Muscle of leg (tissue), 16 donors: ENCODE measurements at places on chromosomes 5 and 9. TPM values are rescaled to one million over a fixed set of nuclear protein-coding genes. Genes with fewer than 3 reads are reported as not detected.

DNA sequence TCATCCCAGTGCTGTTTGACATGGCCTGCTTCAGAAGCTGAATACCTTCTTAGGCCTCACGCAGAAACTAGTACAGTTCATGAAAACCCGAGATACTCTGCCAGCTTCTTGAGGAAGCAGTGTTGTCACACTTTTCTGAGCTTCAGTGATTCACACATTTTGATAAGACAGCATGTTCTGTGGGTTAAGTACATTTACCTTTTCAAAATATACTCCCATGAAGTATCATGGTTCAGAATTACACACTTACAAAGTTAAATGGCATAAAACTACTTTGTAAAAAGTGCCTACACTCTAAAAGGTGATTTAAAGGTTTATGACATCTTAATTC lies 56.9 kb downstream of the VCAN start:
- no peak overlapping the region for H3K4me3 ChIP-seq
- H3K36me3 ChIP-seq = peaks cover 3% of the 10 kb centered on the region
- H3K4me1 ChIP-seq = no peaks in the 10 kb centered on the region

- DNase-seq = no peak
- H3K4me1 ChIP-seq = peaks cover 3% of the 10 kb centered on the region
- no peaks in the 10 kb centered on the region for H3K36me3 ChIP-seq
- H3K4me3 ChIP-seq = no peak overlapping the region
- no peaks in the 10 kb centered on the region for H3K27me3 ChIP-seq
Measured at GRCh38 chr5:137730336-137730735, 5.6 kb downstream of the KLHL3 start.

DNA sequence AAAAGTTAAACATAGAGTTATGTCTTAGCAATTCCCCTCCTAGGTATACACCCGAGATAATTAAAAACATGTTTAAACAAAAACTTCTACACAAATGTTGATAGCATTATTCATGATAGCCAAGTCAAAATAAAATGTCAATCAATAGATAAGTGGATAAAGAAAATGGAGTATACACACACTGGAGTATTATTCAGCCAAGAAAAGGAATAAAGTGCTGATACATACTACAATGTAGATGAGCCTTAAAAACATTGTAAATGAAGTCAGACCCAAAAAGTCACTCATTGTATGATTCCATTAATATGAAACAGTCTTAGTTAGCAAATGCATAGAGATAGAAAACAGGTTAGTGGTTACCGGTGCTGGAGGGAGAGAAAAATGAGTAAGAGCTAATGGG lies 34.3 kb upstream of the SHB start:
- H3K27ac ChIP-seq = no peak overlapping the region
- no peaks in the 10 kb centered on the region for H3K27me3 ChIP-seq
- H3K36me3 ChIP-seq = no peaks in the 10 kb centered on the region
- H3K4me3 ChIP-seq = no peak overlapping the region

DNA sequence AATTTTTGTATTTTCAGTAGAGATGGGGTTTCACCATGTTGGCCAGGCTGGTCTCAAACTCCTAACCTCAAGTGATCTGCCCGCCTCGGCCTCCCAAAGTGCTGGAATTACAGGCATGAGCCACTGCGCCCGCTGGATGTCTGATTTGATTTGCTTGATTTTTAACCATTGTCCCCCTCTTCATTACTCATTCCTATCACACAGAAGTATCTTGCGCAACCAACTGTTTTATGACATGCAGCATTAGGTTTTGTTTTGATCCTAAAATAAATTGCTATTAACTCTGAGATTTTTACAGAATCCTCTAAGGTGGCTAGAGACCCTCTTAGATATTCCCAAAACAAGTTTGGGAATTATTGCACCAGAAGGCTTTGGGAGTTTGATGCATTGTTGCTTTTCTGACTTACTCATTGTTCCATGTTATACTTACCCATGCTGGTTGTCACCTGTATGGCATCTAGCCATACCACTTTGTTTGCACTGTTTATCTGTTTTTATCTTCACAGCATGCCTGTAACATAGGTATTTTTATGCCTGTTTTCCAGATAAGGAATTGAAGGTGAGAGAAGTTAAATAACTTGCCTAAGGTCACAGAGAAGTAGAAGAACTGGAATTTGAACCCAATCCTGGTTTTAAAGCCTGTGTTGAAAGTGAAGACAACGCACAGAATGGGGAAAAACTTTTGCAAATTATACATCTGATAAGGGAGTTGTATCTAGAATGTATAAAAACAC lies 35.9 kb upstream of the PWWP2A start:
- no peaks in the 10 kb centered on the region for H3K27me3 ChIP-seq
- H3K27ac ChIP-seq = no peak overlapping the region
- no peaks in the 10 kb centered on the region for H3K36me3 ChIP-seq
- no peak overlapping the region for H3K4me3 ChIP-seq
- H3K4me1 ChIP-seq = peaks cover 5% of the 10 kb centered on the region

DNA sequence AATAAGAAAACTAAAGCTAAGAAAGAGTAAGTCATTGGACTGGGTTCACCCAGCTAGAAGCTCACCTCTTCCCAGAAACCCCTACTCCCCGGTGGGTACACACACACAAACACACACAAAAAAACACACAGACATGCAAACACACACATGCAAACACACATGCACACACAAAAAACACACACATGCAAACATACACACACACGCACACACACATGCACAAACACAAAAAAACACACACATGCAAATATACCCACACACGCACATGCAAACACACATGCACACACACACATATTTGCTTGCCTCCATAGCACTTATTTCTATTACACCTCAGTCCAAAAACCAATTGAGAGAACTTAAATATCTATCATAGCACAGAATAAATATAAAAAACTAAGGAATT lies 26.1 kb downstream of the RETREG1 start:
- H3K27me3 ChIP-seq = no peaks in the 10 kb centered on the region
- no peak overlapping the region for H3K4me3 ChIP-seq
- DNase-seq = no peak

- H3K4me1 ChIP-seq = peaks cover 5% of the 10 kb centered on the region
- no peak overlapping the region for H3K4me3 ChIP-seq
- no peak for DNase-seq
- H3K27ac ChIP-seq = no peak overlapping the region
- H3K36me3 ChIP-seq = no peaks in the 10 kb centered on the region
Measured at GRCh38 chr9:129231759-129232158, 53.7 kb upstream of the IER5L start.

DNA sequence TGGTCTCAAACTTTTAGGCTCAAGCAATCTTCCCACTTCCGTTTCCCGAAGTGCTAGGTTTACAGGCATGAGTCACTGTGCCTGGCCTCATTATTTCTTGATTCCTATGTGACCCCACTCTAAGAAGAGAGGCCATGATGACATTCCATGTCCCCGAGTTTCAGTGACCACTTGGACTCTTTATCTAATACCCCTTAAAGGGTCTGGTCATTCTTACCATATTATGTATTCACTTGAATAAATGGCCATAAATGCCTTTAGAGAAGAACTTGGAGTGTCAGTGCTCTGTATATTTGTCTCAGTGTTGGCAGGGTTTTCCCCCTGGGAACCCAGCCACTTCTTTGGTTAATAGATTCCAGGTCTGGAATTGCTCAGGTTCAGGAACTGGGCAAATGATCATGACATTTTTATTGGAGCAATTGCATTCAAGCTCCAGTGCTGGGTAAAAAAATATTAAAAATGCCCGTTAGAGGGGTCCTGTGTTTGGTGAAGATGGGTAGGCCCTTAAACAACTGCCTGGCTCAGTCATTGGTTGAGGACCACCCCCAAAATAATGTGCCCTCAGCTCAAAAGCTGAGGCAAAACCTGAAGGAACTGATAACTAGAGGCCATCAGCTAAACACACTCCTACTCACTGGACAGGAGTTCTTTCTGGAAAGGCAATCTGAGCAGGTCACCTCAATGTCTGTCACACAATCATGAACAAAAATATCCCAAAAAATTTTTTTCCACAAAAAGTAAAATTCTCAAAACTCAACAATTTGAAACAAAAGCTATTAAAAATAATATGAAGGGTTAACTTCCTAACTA lies 186.6 kb upstream of the ZNF608 start:
- H3K27me3 ChIP-seq = no peaks in the 10 kb centered on the region
- no peaks in the 10 kb centered on the region for H3K36me3 ChIP-seq
- H3K4me3 ChIP-seq = no peak overlapping the region
- no peak overlapping the region for H3K27ac ChIP-seq
- DNase-seq = peak; percentile 70

- no peaks in the 10 kb centered on the region for H3K36me3 ChIP-seq
- no peaks in the 10 kb centered on the region for H3K27me3 ChIP-seq
- no peak for DNase-seq
- no peak within 1 kb of the TSS for H3K27ac ChIP-seq
- no peak within 1 kb of the TSS for H3K4me3 ChIP-seq
Measured at GRCh38 chr5:55102348-55102747, at the start of gene GZMA. Gene GZMA, plus strand, starts transcription at chr5:55102646. Its CDS starts 37 bp downstream, at chr5:55102683.

DNA sequence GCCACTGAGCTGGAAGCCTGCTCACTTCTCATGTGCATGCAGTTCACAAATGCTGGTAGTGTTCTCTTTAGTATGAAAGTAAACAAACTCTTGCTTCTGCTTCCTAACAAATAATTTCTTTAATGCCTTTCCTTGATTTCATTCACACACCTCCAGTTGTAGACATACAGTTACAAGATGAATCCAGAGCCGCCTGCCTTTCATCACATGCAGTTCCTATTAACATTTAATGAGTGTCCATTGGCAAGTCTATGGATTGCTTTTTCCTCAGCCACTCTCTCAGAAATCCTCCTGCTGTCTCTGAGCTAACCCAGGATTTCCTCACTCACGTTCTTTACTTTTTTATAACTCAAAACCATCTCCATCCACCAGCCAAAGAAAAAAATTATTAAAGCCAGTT lies 408.6 kb downstream of the BNC2 start:
- H3K27me3 ChIP-seq = no peaks in the 10 kb centered on the region
- no peaks in the 10 kb centered on the region for H3K36me3 ChIP-seq

- peaks cover 21% of the 10 kb centered on the region for H3K27me3 ChIP-seq
- H3K4me1 ChIP-seq = peaks cover 12% of the 10 kb centered on the region
- H3K4me3 ChIP-seq = no peak overlapping the region
- no peaks in the 10 kb centered on the region for H3K36me3 ChIP-seq
Measured at GRCh38 chr5:14869233-14869632, 2.3 kb downstream of the ANKH start.

The PDCD1LG2 gene
- 1.3 TPM for total RNA-seq

The IFNA6 gene
- total RNA-seq = not detected

The TSSK1B gene
- total RNA-seq = not detected

The FAM13B gene
- total RNA-seq = 18.5 TPM

The GAS1 gene
- 86.5 TPM for total RNA-seq

The CDC23 gene
- 32.8 TPM for total RNA-seq

The UBAP2 gene
- total RNA-seq = 58.4 TPM
